ENCODE measurements at places on chromosomes 4 and X. TPM values are rescaled to one million over a fixed set of nuclear protein-coding genes. Genes with fewer than 3 reads are reported as not detected.

DNA sequence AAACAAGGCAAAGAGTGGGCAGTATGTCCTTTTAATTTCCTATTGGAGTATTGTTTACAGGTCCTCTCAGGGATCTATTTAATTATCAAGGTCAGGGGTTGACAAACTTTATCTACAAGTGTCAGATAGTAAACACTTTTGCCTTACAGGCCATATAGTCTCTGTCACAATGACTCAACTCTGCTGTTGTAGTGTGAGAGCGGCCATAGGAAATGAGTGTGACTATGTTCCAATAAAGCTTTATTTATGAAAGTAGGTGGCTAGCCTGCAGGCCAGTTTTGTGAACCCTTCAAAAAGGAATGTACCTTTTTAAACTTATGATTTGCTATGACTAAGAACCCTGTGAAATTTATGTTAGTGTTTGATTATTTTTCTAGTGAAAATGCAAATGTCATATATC is 156.1 kb downstream of the GPAT3 start:
- no peak for DNase-seq

- no peak for DNase-seq
These were observed 45.6 kb downstream of the RAP2C start for GRCh38 chrX:132173647-132174046.

DNA sequence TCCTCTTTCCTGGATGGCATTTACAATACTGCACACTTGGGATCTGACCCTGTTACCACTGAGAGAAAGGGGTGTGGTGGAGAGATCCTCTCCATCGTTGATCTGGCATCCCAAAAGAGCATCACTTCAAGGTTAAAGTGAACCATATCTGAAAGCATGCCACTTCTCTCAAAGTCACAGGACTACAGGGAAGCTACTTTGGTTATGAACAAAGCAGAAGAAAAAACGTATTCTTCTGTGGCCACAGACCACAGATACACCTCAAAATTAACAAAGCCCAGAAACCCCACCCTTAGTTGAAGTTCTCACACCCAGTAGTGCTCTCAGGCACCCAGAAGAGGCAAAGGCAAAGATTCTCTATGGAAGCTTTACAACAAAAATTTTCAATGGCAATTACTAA is 108.3 kb downstream of the JADE1 start:
- DNase-seq: no peak

- DNase-seq: no peak
These were observed 39.2 kb downstream of the SGMS2 start for GRCh38 chr4:107863850-107864371.

- no peak for DNase-seq
These were observed 104.0 kb upstream of the MBNL3 start for GRCh38 chrX:132592880-132593279.

DNA sequence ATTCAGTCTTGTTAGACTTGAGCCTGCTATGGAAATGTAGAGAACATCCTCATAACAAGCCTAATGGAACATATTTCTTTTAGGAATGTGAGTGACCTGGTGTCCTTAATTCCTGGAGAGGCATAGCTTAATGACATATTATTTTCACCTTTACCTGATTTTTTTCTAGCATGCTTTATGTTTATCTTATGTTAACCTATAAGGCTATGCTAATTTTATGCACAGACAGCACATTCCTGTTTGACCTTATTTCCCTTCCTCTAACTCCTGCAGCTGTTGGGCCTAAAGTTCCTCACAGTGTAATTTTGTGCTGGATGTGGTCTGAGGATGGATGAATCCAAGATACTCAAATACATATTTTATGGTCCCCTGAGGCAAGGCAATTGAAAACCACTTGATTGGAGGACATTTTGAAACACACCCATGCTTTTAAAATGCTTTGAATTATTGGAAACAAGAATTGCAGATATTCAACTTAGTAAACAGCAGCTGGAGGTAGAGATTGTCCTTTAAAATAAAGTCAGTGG is 111.5 kb downstream of the LARP7 start:
- DNase-seq: no peak

Gene TLR6
- 1.00 TPM for polyA plus RNA-seq

Gene TRIM60
- polyA plus RNA-seq: not detected

Gene MANBA
- 19.2 TPM for polyA plus RNA-seq

Gene USP9X
- 75.1 TPM for polyA plus RNA-seq
